Stimulated activated CD4-positive, alpha-beta T cell treated with anti-CD3 and anti-CD28 coated beads, Interleukin-12 subunit alpha, Interleukin-12 subunit beta, amount 100 ng/mL, for 48 hours (primary cell): ENCODE measurements at places on chromosomes 6 and 20.

GRCh38 chr6:155228546-155229166 is 35.2 kb upstream of the CLDN20 start:
- no peak for DNase-seq

- DNase-seq = no peak
Measured at GRCh38 chr6:76772951-76773350, 690.3 kb downstream of the HTR1B start.

GRCh38 chr6:25014791-25015560 is 79.2 kb upstream of the RIPOR2 start:
- no peak for DNase-seq

DNA sequence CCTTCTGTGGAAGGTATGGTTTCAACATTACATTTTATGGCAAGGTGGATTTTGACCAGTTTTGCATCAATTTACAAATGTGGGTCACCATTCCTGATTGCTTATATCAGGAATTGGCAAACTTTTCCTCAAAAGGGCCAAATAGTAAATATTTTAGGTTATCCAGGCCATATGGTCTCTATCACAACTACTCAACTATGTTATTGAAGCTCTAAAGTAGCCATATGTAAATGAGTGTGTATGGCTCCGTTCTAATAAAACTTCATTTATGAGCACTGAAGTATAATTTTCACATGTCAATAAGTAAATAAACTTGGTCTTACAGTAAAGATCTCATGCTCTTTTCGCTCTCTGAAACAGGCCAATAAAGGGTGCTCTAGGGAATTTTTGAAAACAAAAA is 362.7 kb upstream of the SASH1 start:
- DNase-seq = no peak

- no peak for DNase-seq
Measured at GRCh38 chr20:25056690-25057233, 1.2 kb downstream of the ACSS1 start.

GRCh38 chr20:41002842-41003142 is 25.8 kb upstream of the TOP1 start:
- DNase-seq = no peak

DNA sequence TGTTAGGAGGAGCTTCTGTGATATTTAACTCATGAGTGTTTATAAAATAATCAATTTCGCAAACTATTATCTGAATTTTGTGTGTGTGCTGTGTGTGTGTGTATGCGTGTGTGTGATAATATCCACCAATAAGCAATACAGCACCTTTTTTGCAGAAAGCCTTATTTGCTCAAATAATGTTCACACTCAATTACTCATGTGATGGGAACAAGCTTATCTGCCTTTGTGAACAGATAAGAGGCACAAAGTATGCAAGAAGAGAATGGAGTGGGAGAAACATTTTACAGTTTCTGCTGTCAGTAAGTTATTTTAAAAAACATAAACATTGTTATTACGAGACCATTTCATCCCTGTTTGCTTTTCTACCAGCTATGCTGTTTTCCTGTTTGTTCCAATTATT is 36.7 kb upstream of the PTPRK start:
- DNase-seq = no peak

DNA sequence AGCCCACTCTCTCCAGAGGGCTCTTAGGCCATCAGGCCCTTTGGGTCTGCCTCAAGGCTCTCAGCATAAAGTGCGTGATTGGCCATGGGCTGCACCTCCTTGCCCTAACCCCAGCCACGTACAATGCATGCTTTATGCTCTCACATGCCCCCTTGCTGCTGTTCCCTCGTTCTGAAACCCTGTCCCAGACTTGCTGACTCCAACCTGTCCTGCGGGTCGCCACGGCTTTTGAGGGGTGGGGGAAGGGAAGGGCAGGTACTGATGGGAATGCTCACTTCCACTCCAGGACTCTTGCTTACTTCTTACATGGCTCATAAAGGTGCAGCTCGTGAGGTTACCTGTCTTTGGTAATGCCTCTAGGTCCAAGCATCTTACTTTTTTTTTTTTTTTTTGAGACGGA is 6.0 kb downstream of the ARMC12 start:
- no peak for DNase-seq

DNA sequence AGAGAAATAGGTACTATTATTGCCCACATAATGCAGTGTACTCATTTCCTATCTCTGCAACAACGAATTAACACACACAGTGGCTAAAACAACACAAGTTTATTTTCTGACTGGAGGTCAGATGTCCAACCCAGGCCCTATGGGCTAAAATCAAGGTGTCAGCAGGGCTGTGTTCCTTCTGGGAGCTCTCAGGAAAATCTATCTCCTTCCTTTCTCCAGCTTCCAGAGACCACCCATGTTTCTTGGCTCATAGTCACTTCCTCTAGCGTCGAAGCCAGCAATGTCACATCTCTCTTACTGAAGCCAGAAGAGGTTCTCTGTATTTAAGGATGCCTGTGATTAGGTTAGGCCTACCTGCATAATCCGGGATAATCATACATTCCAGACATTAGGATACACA is 60.9 kb upstream of the TOP1 start:
- no peak for DNase-seq

- no peak for DNase-seq
Measured at GRCh38 chr20:23652371-23652770, 14.6 kb upstream of the CST3 start.

DNA sequence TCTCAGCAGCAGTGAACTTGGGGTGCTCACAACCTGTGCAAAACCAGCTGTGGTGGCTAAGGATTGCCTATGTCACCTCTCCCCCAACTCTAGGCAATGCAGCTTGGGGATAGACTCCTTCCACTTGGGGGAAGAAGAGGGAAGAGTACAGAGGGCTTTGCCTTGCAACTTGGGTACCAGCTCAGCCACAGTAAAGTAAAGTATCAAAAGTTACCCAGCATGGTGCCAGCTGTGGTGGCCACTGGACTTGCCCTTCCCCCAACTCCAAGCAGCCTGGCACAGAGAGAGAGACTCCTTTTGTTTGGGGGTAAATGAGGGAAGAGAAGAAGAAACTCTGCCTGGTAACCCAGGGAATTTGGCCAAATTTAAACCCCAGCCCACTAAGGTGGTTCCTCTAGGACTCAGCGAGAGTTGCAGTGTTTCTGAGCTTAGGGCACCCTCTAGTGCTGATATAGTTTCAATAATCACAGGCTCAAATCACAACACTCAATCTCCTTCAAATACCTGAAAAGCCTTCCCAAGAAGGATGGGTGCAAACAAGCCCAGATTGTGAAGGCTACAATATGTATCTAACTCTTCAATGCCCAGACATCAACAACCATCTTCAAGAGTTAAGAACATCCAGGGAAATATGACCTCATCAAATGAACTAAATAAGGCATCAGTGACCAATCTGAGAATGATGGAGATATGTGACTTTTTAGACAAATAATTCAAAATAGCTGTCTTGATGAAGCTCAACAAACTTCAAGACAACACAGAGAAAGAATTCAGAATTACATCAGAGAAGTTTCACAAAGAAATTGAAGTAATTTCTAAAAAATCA is 7.6 kb upstream of the DEFB129 start:
- no peak for DNase-seq

- DNase-seq = no peak
Measured at GRCh38 chr20:10329387-10330005, 104.5 kb downstream of the MKKS start.

DNA sequence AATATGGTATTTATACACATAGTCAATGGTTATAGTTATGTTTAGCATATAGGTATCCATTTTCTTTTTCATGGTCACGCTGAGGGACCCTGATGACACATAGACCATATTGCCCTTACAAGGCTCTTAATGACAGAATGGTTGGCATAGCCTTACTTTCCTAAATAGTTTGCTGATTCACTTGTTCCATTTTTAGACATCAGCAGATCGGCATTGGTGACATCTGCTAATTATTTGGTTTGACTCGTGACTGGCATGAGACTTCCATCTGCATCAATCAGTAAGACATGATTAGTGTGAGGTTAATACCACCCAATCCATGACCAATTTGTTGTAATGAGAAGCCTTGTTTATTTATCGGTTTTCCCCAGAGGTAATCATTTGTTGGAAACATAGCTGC is 309.7 kb downstream of the ALDH8A1 start:
- no peak for DNase-seq

DNA sequence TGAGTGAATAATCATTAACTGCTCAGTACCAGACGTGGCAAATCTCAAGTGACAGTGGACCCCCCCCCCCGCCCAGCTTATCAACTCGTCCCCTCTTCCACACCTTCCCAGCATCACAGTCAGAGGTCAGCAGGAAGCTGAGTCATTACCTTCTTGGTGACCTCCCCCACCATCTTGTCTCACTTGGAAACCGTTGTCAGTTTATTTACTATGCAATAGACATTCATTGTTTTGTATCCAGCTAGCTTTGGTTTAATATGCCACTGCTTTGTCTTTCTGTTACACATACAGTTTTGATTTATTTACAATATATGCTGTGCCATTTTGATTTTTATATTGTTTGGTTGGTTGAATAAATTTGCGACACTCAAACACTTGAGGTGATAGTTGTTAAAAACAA is 158.1 kb downstream of the QKI start:
- no peak for DNase-seq

GRCh38 chr6:90584636-90585255 is 2.1 kb downstream of the MAP3K7 start:
- no peak for DNase-seq
